ENCODE measurements at places on chromosomes 12 and 14.

DNA sequence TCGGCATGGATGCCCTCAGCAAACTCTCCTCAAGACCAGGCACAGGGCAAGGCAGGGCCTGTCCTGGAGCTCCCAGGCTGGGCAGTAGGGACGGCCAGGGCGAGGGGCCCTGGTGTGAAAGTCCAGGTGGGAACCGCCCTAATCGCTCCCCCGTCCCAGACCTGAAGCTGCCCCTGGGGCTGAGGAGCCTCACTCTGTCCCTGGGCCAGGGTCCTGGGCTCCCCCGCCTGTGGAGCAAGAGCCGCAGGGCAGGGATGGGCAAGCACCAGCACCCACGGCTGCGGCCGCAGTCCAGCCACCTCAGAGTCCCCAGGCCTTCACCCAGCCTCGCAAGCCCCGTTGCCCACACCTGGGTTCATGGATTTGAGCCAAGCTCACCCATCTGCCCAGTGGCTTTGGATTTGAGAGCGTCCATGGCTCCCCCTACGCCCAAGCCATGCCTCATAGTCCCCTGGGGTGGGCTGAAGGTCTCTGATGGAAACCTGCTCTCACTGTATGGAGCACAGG is 102.4 kb upstream of the C14orf180 start:
- no peak for DNase-seq

GRCh38 chr14:95162641-95163040 is 5.3 kb upstream of the DICER1 start:
- no peak for DNase-seq

- DNase-seq = no peak
Observed at GRCh38 chr14:94466706-94467370, 9.2 kb downstream of the SERPINA9 start.

GRCh38 chr12:67964456-67964855 is 24.8 kb upstream of the IFNG-AS1 start:
- DNase-seq = no peak

DNA sequence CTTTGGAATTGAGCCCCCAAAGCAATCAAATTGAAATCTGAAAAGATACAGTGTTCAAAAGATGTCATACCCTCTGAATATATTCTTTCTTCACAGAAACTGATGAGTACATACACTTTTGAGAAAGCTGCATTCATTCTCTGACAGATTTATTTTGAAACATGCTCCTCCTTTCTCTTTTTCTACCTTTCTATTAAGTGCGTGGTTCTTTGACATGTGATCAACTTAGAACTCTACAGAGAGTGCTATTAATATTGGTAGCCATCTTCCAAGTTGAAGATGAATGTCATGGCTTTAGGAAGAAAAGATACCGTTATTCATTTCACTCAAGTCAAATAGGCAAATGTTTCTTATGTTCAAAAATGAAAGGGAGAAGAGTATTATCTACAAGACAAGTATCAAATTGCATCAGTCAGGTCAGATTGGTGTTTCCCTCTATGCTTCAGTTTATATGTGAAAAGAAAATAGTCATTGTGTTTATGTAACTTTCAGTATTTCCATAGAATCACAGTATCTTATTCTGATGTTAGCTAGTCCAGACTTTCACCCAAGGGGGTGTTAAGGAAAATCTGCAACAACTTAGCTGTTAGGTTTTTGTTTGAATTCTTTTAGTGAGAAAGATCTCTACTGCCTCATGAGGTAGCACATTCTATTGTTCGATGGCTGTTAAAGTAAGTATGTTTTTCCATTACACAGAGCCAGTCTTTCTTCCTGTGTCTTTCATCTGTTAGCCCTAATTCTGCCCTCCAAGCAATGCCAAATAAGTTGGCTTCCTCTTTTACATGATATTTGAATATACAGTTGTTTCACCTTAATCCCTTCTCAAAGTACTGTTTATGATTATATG is 55.4 kb upstream of the GARIN2 start:
- DNase-seq = no peak

DNA sequence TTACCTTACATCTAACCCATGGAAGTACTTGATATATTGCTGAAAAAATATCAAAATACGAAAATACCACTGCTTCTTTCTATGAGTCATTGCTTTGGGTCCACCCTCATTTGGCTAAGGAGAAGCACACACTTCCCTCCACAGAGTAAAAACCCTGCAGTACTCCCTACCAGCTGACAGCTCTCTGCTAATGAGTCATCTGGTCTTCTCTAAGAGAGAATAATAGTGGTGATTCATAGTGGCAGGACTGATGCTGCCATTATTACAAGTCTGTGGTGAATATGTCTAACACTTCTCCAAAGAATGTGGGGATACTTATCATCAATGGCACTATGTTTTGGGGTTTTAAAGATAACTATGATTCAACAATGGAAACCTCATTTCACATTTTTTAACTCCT is 90.7 kb downstream of the PPFIA2 start:
- no peak for DNase-seq

- no peak for DNase-seq
Observed at GRCh38 chr14:39488600-39488999, 56.4 kb upstream of the FBXO33 start.
